ENCODE measurements at places on chromosomes 11 and 22.
A peak's percentile ranks its signal among the peaks of the same experiment; 100 is the strongest.

DNA sequence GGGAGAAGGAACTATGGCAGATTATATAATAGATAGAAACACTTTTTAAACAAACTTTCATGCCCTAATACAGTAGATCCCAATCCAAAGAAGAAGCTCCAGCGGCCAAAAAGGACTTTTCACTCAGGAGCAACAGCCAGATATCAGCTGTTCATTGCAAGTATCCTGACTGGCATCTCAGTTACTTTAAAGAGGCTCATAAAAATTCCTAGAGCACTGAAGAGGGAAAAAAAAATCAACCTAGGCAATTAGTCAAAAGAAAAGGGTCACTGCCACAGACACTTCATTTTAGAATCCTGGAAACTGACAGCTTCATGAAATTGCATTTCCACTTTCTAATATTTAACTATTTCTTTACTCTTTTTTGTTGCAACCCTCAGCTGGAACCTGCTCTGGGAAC is 170.6 kb upstream of the SOX6 start:
- DNase-seq = no peak

GRCh38 chr11:101880222-101880621 is 34.6 kb upstream of the CEP126 start:
- peak; percentile 21 for DNase-seq

DNA sequence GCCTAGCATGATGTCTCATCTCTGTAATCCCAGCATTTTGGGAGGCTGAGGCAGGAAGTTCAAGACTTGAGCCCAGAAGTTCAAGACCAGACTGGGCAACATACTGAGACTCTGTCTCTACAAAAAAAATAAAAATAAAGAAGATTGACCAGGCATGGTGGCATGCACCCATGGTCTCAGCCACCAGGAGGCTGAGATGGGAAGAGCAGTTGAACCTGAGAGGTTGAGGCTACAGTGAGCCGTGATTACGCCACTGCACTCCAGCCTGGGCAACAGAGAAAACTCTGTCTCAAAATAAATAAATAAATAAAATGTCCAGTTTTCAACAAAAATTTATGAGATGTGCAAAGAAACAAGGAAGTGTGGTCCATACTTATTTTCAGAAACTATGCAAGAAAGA is 28.3 kb downstream of the EFCAB6 start:
- DNase-seq = no peak

DNA sequence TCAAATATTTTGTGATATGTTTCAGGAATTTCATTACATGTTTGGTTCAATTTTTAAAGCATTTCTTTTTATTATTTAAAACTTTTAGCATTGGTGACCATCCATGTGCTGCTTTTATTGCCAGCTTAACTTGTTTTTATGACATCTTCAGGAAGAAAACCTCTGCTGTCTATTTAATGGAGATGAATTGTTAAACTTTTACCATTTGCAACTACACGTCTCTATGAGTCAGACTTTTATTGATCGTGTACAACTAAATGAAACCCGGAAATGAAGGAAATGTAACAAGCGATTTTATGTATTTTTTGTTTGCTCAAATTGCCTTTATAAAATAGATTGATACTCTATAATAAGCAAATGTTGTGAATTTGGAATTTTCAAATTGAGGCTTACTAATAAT is 113.0 kb downstream of the PTPRJ start:
- no peak for DNase-seq

- no peak for DNase-seq
Measured at GRCh38 chr22:19138217-19139000, 6.0 kb downstream of the ESS2 start.

- no peak for DNase-seq
Measured at GRCh38 chr11:43937434-43938411, 4.7 kb upstream of the C11orf96 start.

GRCh38 chr11:70713086-70713835 is 314.9 kb downstream of the CTTN start:
- DNase-seq = no peak

DNA sequence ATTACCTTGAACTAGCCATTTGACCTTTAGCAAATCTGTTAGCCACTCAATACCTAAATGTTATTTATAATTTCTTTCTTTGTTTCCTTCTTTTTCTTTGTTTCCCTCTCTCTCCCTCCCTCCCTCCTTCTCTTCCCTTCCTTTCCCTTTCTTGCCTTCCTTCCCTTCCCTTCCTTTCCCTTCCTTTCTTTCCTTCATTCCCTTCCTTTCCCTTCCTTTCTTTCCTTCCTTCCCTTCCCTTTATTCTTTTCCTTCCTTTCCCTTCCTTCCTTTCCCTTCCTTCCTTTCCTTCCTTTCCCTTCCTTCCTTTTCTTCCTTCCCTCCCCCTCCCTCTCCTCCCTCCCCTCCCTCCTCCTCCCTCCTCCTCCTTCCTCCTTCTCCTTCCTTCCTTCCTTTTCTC is 75.7 kb upstream of the KCNA4 start:
- no peak for DNase-seq

GRCh38 chr22:19757985-19758895 is 2.3 kb upstream of the TBX1 start:
- DNase-seq = no peak

- DNase-seq = no peak
Measured at GRCh38 chr22:49190816-49191505, 636.7 kb downstream of the BRD1 start.

DNA sequence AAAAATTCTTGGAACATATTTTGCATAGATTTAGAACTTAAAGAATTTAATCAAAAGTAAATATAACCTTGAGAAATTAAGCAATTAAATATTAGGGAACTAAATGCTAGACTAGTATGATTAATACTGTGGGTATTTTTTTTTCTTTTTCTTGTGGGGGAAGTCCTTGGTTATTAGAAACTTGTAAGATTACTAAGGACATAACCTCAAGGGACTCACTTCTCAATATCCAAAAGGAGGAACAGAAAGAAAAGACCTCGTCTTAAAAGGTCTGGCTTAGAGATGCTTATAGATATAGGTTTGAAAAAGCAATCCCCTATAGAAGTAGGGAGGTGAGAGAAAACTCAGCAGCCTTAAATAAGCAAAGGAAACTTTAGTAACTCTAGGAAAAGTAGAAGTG is 368.5 kb downstream of the INSC start:
- no peak for DNase-seq

- no peak for DNase-seq
Measured at GRCh38 chr11:111675891-111676290, 73.6 kb downstream of the SIK2 start.

Measured in KBM-7 (cell line).